ENCODE measurements at places on chromosomes 2 and 18.

DNA sequence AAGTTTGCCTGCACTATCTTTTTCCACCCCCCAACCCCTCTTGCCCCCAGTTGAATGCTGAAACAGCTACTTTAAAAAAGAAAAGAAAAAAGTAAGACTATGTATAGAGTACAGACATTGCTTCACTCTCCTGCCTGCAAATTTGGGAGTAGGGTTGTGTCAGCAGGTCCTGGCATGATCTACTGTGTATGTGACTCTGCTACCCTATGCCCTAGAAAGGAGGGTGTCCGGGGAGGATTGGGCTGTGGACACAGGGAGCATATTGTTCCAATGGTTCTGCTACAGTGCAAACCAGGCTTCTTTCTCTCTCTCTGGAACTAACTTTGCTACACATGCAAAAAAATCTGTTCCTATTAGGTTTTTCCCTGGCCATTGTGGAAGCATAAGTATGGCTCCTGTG lies 9.9 kb upstream of the ZEB2 start:
- no peak for DNase-seq

DNA sequence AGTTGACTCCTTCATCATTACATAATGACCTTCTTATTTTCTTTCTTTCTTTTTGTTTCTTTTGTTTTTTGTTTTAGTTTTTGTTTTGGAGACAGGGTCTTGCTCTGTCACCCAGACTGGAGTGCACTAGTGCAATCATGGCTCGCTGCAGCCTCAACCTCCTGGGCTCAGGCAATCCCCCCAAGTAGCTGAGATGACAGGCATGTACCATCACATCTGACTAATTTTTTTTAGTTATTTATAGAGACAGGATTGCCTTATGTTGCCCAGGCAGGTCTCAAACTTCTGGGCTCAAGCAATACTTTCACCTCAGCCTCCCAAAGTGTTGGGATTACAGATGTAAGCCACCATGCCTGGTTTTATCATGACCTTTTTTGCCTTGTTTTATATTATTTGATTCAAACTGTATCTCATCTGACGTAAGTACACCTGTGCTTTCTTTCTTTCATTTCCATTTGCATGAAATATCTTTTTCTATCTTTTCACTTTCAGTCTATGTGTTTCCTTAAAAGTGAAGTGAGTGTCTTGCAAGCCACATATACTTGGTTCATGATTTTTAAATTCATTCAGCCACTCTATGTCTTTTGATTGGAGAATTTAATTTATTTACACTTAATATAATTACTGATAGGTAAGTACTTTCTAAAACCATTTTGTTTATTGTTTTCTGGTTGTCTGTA lies 39.1 kb downstream of the SP100 start:
- DNase-seq: no peak

GRCh38 chr2:204279819-204280218 lies 265.5 kb upstream of the PARD3B start:
- no peak for DNase-seq

- no peak for DNase-seq
Observed at GRCh38 chr2:37615804-37616676, 55.4 kb downstream of the CDC42EP3 start.

DNA sequence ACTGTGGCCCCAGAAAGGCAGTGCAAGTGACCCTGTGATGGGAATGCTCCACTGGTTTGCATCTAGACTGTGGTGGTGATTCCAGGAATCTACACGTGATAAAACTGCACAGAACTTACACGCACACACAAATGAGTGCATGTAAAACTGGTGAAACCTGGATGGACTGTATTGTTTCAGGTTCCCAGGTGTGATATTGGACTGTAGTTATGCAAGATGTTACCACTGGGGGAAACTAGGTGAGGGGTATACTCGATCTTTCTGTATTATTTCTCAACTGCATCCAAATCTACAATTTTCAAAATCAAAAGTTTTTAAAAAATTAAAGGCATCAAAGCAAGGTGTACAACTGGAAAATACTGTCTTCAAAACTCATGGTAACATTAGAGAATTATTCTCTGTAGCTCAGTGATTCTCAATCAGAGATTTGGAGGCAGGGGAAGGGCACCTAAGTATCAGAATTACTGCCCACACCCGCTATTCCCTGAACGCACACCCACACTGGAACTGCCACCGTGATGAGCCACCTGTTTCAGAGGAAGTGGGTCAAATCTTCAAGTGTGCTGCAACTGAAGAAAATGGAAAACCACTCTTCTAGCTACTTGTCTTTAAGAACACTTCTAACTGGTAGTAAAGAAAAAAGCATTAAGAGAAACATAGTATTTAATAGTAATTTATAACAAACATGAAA lies 26.7 kb downstream of the PTPN2 start:
- no peak for DNase-seq

DNA sequence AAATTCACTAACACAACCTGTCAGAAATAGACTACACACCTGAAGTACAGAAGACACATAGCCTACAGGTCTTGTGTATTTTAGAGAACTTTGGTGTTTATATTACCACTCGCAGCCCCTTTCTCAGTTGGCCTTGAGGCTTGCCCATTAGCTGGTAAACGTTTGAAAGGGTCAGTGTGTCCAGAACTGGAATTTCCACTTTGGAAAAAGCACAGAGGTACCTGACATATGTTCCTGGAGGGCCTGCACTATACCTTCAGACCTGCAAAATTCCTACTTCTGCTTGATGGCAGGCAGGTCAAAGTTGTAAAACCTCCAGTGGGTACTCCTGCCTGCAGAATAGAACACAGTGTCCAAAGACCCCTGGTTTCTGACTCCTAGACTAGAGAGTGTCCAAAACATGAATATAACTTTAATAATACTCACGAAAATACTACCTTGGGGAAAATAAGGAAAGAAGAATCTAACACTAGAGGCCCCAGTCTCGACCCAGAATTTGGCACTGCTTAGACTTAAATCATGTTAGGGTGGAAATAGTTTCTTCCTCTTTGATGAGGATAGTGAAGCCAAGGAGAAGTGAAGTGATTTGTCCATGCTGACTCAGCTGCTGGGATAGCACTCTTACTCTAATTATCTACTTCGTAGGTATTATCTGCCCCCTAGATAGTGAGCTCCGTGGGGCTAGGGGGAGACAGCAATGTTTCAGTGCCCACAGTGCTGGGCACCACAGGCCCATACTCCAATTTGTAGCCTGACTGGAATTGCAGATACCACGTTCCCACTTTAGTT lies 2.8 kb downstream of the KCTD1 start:
- no peak for DNase-seq

All from COR-L47 (cell line).